ENCODE measurements at places on chromosomes 5 and 9. TPM values are rescaled to one million over a fixed set of nuclear protein-coding genes. Genes with fewer than 3 reads are reported as not detected.

FAM78A gene
- 1.7 TPM for total RNA-seq

RPS14 gene
- total RNA-seq = 2,061 TPM

- DNase-seq = no peak
Measured at GRCh38 chr5:147617191-147617606, 107.3 kb upstream of the DPYSL3 start.

DNA sequence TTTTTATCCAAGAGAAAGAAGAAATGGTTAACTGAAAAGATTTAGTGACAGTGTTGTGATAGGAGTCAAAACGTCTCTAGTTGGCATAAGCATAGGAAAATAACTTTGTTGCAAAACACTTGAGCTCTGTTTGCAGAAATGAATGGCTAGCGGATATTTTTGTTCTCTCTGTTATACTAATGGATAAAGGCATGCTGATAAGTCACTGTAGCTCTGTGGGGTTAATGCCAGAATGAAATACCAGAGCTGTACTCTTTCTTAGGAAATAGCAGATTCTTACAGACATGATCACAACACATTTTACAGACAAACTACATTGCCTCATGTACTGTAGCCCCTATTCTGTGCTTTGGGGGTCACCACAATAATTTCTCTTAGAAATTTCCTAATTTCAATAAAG, 202.8 kb downstream of the DMRTA1 start:
- no peak for DNase-seq

MELK gene
- 74.2 TPM for total RNA-seq

GRCh38 chr5:139306628-139307379, 13.3 kb downstream of the MATR3 start:
- no peak for DNase-seq

Data from LHCN-M2 (cell line).